SHP77 treated with DMSO at 0.1 percent for 48 hours (cell line): ENCODE measurements at places on chromosomes 11 and 22.
A peak's percentile ranks its signal among the peaks of the same experiment; 100 is the strongest.

- DNase-seq, result no peak
Measured at GRCh38 chr11:90531001-90531400, 308.2 kb upstream of the CHORDC1 start.

- DNase-seq, result no peak
Measured at GRCh38 chr11:27489092-27489491, 16.5 kb upstream of the LGR4 start.

- no peak for DNase-seq
Measured at GRCh38 chr11:93326681-93327080, 3.9 kb upstream of the DEUP1 start.

- DNase-seq, result no peak
Measured at GRCh38 chr22:44449061-44449682, 48.9 kb downstream of the RTL6 start.

GRCh38 chr22:22689621-22690345 is 45.4 kb downstream of the GGTLC2 start:
- DNase-seq, result no peak

DNA sequence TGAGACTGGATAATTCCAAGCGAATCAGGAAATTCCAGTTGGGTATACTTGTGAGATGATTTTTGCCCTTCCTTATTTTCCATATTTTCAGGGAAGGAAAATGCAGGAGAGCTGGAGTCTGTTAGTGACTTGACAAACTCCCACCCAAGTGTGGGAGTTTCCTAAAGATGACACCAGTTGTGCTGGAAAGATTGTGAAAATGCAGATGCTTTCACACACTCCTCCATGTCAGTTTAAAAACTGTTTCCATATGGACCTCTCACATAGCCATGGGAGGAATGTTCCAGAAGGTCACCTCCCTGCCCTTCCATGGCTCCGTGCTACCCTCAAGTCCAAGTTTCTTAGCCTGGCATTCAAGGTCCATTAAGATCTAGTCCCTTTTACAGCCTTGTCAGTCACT is 350.7 kb upstream of the NARS2 start:
- no peak for DNase-seq

DNA sequence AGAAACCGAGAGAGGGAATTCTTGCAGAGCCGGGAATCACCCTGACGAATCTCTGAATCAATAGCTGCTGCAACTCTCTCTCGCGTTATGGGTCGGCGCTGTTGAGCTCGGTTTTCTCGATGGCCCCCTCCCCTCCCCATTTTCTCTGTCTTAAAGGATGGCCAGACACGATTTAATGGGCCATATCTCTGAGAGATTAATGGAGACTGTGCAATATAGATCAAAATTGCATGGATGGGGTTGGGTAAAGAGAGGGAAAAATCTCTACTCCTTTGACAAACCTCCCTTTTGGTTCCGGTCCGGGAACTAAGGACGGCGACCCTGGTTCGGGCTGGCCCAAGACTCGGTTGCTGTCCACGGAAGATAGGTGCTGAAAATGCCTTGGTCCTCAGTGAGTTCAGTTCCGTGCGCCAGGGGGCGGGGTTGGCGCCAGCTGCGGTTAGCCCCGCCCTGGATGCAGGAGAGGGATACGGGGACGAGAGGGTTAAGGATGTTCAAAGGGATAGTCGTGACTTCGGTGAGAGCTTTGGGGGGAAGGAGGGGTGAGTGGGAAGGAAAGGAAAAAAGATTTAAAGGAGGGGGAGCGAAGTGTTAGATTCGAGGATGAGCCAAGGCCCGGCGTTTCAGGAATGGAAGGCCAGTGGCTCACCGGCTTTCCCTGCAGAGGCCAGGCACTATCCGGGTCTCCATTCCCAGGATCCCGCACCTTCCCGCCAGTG is 103.6 kb upstream of the HSD17B12 start:
- no peak for DNase-seq

GRCh38 chr22:32202539-32203180 is 2.2 kb downstream of the RFPL2 start:
- DNase-seq, result peak; percentile 30

- no peak for DNase-seq
Measured at GRCh38 chr11:74012074-74012809, 3.4 kb upstream of the UCP3 start.

DNA sequence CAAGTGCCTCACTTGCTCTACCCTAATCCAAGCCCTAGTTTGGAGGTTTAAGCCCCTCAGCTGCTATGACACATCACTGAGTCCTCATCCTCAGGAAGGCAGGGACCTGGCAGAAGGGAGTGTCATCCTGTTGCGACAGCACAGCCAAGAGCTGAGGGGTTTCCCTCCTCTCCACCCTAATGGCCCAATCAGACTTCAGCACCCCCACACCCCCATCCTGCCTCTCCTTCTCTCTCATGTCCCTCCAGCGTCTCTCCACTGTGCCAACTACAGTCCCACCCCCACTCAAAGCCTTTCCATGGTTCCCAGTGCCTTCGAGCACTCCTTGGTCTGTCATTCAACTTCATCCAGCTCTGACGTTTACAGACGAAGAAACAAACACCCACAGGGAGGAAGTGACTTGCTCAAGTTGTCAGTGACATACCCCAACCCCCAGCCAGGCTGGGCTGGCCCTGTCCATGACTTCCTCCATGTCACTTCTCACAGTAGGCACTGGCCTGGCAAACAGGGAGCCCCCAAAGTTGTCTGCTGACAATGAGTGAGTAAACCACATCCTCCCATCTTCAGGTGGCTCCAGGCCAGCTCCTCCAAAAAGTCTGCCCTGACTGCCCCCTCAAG is 15.6 kb downstream of the ARAP1 start:
- DNase-seq, result no peak

- no peak for DNase-seq
Measured at GRCh38 chr11:130426837-130427341, 1.5 kb downstream of the ADAMTS8 start.

DNA sequence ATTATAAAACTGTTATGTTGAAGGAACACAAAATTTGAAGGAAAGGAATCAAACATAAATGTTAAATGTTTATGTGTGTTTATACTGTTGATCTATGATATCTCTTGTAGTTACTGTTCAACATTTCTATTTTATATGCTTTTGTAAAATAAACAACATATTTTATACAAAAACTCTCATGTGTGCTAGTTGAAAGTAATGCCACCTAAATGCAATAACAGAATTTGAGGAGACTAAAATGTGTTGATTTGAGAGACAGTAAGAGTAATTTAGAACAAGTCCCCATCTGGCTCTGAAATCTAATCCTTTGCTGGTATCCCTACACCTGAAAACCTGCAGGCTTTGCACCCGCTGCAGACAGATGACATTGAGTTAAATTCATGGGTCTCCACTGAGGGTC is 95.7 kb upstream of the TOP3B start:
- no peak for DNase-seq

DNA sequence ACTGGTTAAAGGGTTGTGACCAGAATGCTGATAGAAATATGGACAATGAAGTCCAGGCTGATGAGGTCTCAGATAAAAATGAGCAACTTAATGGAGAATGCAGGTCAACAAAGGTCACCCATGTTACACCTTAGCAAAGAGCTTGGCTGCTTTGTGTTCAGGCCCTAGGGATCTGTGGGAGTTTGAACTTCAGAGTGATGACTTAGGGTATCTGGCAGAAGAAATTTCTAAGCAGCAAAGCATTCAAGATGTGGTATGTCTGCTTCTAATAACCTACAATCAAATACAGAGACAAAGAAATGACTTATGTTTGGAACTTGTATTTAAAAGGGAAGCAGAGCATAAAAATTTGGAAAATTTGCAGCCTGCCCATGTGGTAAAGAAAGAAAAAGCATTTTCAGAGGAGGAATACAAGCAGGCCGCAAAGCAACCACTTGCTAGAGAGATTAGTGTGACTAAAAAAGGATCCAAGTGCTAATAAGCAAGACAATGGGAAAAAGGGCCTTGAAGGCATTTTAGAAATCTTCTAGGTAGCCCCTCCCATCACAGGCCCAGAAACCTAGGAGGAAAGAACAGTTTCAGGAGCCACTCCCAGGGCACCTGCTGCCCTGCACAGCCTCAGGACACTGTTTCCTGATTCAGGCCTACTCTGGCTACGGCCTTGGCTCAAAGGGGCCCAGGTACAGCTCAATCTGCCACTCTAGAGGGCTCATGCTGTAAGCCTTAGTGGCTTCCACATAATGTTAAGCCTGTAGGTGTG is 41.3 kb downstream of the TNKS1BP1 start:
- DNase-seq, result no peak
